Subcutaneous adipose tissue (tissue), 4 donors: ENCODE measurements at places on chromosomes 1 and 21. TPM values are rescaled to one million over a fixed set of nuclear protein-coding genes. Genes with fewer than 3 reads are reported as not detected.

WNT9A gene
- not detected for total RNA-seq

RCSD1 gene
- total RNA-seq: 32.8 TPM

FBXO28 gene
- total RNA-seq: 46.8 TPM

IGSF9 gene
- total RNA-seq: not detected

INKA2 gene
- total RNA-seq: 3.7 TPM

AADACL4 gene
- not detected for total RNA-seq

RHD gene
- total RNA-seq: not detected

NCF2 gene
- 12.6 TPM for total RNA-seq
